HepG2 (cell line): ENCODE measurements at places on chromosomes 3 and 15. TPM values are rescaled to one million over a fixed set of nuclear protein-coding genes. Genes with fewer than 3 reads are reported as not detected.

DNA sequence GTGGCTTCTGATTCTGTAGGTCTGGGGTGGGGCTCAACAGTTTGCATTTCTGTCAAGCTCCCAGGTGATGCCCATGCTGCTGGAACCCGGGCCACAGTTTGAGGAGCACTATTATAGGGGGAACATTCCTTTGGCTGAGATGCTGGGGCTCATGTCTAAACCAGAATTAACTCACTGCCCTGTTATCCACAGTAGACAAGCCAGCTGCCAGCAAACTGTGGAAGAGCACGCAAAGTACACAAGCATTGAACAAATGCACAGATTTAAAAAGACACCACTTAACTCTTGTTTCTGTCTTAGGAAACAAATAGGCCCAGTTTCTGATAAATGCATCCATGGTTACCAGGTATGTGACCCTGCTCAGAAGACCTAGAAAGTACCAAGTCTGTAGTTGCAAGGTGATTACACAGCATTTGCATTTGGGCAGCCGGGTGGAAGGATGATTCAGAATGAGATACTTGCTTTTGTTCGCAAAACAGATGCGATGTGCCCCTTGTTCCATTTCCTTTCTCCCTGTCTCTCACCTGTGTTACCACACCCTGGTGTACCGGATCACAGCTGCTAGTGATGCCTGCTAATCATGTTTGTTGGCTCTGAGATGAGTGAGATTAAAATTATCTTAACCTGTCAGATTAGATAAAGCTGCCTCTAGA is 12.4 kb downstream of the GYG1 start:
- no peak for DNase-seq

GRCh38 chr3:10520072-10520471 is 14.7 kb upstream of the ATP2B2 start:
- DNase-seq, result no peak

GRCh38 chr15:66186049-66186825 is 67.3 kb downstream of the MEGF11 start:
- DNase-seq, result no peak

DNA sequence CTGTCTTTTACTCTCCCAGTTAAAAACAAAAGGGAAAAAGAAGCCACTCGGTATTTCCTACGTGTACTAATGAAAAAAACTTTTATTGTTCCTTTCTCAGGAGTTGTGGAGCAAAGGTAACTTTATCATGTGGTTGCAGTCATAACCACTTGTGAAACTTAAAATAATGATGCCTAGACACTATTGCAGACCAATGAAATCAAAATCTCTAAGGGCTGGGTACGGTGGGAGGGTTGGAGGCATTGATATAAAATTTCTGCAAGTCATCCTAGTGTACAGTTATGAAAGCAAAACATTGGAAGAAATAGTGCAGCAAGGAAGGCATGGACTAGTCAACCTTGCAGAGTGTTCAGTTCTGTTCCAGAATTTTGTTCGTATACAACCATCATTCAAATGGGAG is 808.8 kb downstream of the TUSC7 start:
- DNase-seq, result no peak

DNA sequence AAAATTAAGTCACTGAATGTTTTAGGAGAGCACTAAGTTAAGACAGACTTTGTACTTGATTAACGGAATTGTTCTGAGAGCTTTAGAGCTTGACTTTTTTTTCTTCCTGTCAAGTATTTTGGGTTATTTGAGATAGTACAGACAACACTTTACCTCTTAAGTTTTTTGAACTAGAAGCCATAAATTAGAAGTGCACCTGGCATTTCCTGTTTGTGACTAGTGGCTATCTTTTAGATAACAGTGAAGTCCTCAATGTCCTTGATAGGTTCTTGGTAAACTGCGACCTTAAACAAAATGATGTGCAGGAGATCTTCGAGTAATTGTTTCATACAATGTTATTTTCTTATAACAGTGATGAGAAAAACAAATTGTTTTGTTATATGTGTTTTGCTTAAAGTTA is 213.9 kb downstream of the TP63 start:
- no peak for DNase-seq

DNA sequence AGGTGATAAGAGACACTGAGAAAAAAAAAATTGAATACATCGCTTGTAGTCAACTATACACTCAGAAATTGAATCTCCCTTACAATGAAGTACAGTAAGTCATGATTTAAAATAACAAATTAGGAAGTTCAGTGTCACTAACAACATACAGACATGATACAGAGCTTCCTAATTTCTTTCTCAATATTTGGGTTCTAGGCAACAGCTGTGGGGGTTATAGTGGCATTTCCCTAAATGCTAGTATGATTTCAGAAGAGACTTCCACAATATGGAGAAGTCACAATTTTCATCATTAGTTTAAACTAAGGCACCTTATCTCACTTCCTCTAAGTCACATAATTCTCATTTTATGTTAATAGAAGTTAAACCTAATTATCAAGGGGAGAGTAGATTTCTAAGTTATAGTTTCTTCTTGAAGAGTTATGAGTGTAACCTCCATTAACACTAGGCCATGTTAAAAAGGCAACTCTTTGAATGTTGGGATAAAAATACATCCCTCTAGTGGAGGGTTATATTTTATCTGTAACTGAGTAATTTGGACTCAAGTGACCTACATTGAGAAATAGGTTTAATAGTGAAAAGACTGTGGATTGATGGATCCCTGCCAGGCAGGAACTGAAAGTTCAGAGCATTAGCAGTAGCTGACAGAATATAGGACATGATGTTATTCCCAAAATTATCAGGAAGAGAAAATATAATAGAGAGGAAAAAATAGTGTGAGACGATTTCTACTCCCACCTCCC is 286.0 kb upstream of the SUCLG2 start:
- no peak for DNase-seq

DNA sequence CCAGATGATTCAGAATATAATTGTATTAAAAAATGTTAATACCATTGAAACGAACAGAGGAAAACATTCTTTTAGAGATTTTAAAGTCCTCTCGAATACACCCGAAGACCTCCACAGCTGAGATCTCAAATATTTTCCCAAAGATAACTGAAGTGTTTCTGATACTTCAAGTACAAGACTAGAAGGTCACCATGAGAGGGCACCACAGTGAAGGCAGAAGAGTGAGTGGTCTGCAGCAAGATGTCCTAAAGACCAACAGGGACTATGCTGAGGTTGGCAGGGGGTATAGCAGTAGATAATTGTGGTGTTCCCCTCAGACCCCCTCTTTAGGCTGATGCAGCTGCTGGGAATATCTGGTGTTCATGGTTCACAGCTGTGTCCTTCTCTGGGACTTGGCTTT is 156.5 kb downstream of the PDCD6IP start:
- DNase-seq, result peak; percentile 37

DNA sequence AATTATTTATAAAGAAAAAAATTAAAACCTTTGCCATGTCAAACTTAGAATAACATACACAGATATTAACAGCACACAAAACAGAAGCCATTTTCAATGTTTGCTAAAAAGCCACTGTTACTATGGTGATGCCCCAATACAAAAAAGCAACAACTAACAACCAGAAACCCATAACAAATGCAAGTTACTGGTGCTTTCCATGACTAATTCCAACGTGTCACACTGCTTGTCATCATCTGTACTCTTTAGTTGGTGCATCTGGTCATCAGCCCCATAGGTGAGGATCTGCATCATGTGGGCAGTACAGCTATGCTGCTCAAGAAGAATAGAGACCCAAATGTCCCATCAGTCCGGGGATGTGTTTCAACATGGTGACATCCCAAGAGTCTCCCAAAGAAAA is 52.8 kb downstream of the ATP8B4 start:
- no peak for DNase-seq

- no peak for DNase-seq
Measured at GRCh38 chr15:30906366-30906765, 2.7 kb downstream of the FAN1 start.

DNA sequence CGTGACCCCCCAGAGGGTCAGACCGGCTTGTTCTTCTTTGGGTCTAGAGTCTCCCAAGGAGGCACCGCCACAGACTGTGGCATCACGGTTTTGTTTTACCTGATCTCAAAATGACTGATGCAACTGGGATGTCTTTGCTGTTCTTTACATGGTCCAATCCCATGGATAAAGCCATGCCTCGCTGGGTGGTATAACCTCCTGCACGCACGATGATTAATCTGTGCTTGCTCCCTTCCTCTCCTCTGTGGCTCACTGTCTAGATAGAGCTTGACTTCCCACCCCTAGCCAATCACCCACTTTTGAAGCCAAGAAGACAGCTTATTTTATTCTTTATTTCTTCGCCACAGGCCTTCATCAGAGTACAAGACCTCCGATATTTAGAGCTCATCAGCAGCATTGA is 36.6 kb upstream of the RHO start:
- DNase-seq, result no peak

- no peak for DNase-seq
Measured at GRCh38 chr3:86087160-86087871, 903.6 kb downstream of the VGLL3 start.

- no peak for DNase-seq
Measured at GRCh38 chr15:95559875-95560394, 770.6 kb upstream of the NR2F2 start.

- no peak for DNase-seq
Measured at GRCh38 chr15:33872416-33873106, 95.7 kb upstream of the CHRM5 start.

DNA sequence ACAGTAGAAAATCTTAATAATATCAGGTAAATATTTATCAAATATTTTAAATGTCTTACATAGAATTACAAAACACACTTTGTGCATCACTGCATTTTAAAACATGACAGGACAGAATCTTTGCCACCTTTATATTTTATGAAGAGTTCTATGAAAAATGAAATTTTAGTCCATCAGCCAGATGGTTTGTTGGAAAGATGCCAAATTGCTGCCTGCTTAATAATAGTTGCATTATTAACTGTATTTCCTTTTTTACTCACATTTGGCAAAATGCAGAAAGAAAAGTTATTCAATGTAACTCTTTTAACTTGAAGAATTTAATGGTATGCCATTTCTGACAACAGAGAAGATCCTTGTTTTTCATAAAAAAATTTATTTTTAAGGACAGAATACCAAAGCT is 1271.6 kb downstream of the NSUN3 start:
- no peak for DNase-seq

DNA sequence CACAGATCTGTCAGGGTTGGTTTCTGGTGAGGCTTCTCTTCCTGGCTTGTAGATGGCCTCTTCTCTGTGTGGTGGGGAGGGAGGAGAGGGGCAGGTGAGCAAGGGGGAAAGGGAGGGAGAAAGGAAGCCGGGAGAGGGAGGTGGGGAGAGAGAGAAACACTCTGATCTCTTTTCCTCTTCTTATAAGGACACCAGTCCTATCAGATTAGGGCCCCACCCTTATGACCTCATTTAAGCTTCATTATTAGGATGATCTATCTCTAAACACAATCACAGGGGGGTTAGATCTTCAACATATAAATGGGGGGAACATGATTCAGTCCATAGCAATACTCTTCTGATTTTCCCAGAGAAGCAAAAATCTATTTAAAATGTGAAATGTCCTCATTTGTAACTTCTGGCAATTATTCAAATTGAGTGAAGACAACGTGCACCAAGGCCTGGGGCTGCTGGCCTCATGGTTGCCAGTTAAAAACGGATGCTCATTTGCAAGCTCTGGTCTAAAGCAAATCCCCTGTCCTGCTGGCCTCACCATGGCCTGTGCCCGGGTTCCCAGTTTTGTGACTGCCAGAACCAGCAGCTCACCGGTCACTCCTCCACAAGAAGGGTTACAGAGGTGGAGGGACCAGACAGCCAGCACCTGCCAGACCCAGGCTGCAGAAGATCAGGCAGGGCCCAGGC is 8.3 kb downstream of the POMGNT2 start:
- no peak for DNase-seq

DNA sequence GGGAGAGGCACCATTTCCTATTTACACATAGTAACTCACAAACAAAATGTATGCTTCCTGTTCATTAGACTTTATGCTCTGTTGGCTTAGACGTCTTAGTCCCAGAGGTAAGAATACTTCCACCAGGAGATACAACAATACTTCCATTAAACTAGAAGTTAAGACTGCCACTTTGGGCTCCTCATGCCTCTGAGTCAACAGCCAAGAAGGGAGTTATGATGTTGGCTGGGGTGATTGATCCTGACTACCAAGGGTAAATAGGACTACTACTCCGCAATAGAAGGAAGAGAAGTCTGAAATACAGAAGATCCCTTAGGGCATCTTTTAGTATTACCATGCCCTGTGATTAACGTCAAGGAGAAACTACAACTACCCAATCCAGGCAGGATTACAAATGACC is 43.5 kb upstream of the ABI3BP start:
- DNase-seq, result no peak

DNA sequence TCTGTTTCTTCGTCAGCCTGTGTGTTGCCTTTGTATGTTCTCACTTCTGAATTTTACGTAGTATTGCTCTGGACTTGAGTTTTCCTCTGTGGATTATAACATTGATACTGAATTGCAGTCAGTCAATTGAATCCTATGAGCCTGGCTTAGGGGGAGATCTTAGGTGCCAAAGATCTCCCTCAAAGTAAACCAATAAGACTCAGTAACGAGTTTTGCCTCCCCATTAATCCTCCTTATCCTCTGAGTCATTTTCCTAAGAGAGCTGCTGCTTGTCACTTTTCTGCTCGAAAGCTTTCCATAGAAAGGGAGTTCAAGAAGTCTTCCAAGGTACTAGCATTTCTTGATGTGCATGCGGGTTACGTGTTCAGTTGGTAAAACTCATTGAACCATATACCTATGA is 126.4 kb downstream of the CHDH start:
- no peak for DNase-seq

DNA sequence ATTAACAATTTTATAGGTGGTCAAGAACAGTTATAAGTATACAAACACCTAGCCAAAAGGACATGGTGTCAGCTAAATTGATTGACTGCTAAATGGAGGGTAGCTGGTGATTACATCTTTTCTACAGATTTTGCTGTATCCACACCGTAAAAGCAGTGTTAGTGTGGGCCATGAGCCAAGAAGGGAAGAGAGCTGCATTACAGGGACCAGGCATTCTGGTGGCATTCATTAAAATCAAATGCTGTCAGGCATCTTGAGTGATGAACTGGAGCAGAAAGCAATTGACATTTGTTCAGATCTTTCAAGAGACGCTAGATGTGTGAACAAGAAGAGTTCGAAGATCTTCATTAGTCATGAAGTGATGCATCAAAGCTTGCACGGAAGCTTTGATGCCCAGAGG is 177.9 kb downstream of the ARPP21 start:
- DNase-seq, result no peak

Gene RBM15B
- total RNA-seq, result 19.3 and 19.6 TPM in 2 replicates

Gene DCBLD2
- 40.2 and 56.9 TPM in 2 replicates for total RNA-seq

Gene MESP2
- total RNA-seq, result not detected in 2 replicates

Gene NR2E3
- not detected in 2 replicates for total RNA-seq

Gene ASTE1
- total RNA-seq, result 7.9 and 10.5 TPM in 2 replicates

Gene ADGRG7
- not detected in 2 replicates for total RNA-seq

Gene SCAANT1
- total RNA-seq, result not detected in 2 replicates

Gene CFAP100
- total RNA-seq, result 0.36 TPM in 1 of 2 replicates, not detected in the other
